ENCODE measurements at places on chromosomes 3 and 15.

GRCh38 chr3:42801048-42801620, 3.2 kb downstream of the HIGD1A start:
- H3K4me1 ChIP-seq, result peaks cover 19% of the 10 kb centered on the region

- no peak overlapping the region for H3K4me3 ChIP-seq
- H3K36me3 ChIP-seq, result no peaks in the 10 kb centered on the region
- no peaks in the 10 kb centered on the region for H3K4me1 ChIP-seq
- no peaks in the 10 kb centered on the region for H3K27me3 ChIP-seq
- no peak for DNase-seq
- H3K27ac ChIP-seq, result no peak overlapping the region
Observed at GRCh38 chr3:14841836-14842235, 23.1 kb downstream of the FGD5 start.

DNA sequence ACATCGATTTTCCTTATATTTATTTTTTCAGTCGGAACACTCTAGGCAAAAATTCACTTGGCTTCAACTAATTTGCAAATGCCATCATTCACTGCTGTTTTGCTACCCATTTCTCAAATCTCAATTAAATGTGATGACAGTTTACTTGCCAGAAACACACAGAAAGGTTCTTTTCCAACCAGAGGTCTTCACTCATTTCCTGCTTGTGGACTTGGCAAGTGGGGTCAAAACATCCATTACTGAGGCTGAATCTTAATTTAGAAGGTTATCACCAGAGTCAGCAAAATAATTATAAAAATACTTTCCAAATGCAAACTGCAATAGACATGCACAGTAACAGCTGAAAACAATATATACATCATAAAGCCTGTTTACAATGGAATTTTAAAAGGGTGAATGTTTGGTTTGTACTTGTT, 625.4 kb upstream of the TBL1XR1 start:
- H3K27ac ChIP-seq, result peak overlapping the region; percentile 34
- H3K4me1 ChIP-seq, result peaks cover 37% of the 10 kb centered on the region
- H3K4me3 ChIP-seq, result no peak overlapping the region
- no peaks in the 10 kb centered on the region for H3K27me3 ChIP-seq

DNA sequence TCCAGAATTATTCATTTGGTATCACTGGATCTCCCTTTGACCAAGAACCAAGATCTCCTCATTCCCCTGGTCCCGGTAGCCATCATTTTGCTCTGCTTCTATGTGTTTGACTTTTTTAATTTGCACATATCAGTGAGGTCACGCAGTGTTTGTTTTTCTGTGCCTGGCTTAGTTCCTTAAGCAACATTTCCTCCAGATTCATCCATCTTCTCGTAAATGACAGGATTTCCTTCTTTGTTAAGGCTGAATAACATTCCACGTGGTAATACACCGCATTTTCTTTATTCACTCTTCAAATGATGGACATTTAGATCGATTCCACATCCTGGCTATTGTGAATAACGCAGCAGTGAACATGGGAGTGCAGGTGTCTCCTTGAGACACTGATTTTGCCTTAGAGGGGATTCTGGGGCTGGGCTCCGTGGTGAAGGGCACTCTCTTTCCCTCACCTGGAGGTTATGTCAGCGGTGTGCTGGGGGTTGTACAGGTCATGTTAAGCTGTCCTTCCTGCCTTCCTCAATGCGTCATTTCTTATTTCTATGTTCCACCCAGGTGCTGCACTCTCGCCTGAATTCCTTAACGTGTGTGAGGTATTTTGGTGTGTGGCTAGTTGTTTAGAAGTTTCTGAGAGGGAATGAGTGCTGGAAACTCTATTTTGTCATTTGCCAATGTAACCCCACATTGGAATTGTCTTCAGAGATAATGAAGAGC, 212.2 kb downstream of the LPP start:
- no peaks in the 10 kb centered on the region for H3K27me3 ChIP-seq
- no peaks in the 10 kb centered on the region for H3K36me3 ChIP-seq
- no peak overlapping the region for H3K4me3 ChIP-seq
- DNase-seq, result no peak

DNA sequence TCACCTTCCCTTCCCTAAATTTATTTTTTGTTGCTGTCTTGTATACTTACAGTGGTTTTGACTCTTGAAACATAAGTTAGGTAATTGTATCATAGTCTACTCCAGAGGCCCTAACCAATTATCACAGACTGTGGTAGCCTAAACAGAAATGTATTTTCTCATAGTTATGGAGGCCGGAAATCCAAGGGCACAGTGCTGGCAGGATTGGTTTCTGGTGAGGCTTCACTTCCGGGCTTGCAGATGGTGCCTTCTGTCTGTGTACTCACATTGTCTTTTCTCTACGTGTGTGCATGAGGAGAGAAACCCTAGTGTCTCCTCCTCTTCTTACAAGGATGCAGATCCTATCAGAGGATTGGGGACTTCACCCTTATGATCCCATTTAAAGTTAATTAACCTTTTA, 290.2 kb upstream of the KCNMB2 start:
- H3K4me1 ChIP-seq, result no peaks in the 10 kb centered on the region
- no peaks in the 10 kb centered on the region for H3K27me3 ChIP-seq
- no peak overlapping the region for H3K27ac ChIP-seq
- no peak for DNase-seq

DNA sequence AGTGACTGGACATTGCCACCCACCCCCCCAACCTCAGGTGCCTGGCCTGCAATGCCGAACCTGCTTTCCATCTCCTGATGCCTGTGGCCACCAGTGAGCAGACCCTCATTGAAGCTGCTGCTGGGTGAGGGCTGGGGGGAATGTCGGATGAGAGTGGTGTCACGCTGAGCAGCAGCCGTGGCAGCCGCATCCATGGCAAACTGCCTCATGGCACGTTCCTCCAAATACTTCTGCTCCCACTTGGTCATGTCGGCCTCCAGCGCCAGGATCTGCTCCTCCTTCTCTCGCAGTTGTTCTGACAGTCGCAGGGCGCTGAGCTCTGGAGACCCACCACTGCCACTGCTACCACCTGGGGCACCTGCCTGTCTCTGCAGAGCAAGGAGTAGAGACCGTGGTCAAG, 14.2 kb downstream of the AMOTL2 start:
- no peak overlapping the region for H3K27ac ChIP-seq
- no peak for DNase-seq
- H3K36me3 ChIP-seq, result peaks cover 28% of the 10 kb centered on the region
- peaks cover 35% of the 10 kb centered on the region for H3K4me1 ChIP-seq
- H3K27me3 ChIP-seq, result no peaks in the 10 kb centered on the region

GRCh38 chr15:54854667-54855066, 342.1 kb downstream of the RSL24D1 start:
- H3K27me3 ChIP-seq, result no peaks in the 10 kb centered on the region
- no peak overlapping the region for H3K27ac ChIP-seq
- H3K4me3 ChIP-seq, result no peak overlapping the region
